ENCODE measurements at places on chromosomes 5 and 9. TPM values are rescaled to one million over a fixed set of nuclear protein-coding genes. Genes with fewer than 3 reads are reported as not detected.

Gene NKD2
- 6.6 TPM for total RNA-seq

Gene URM1
- 26.3 TPM for total RNA-seq

Gene ZNF454
- 4.8 TPM for total RNA-seq

Gene PHYKPL
- 27.4 TPM for total RNA-seq

Gene EPB41L4A
- total RNA-seq = 33.8 TPM

All from esophagus muscularis mucosa (tissue), 4 donors.